ENCODE measurements at places on chromosomes 16 and 17. TPM values are rescaled to one million over a fixed set of nuclear protein-coding genes. Genes with fewer than 3 reads are reported as not detected.

DNA sequence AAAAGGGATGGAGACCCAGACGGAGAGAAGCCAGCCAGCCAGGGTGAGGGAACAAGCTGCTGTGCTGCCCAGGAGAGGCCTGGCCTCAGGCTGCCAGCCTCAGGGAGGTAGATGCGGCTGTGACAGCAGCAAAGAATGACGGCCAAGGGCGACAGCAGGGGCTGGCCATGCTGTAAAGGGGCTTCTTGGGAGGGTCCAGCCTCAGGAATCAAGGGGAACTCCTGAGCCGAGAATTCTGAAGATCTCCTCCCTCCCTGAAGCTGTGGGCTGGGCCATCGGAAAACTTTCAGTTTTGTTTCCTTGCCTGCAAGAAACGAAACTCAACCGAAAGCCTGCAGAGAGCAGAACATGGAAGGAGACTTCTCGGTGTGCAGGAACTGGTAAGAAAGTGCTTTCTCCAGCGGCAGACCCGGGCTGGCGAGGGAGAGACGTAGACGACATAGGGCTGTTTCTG is at the start of gene XAF1:
Gene XAF1 (plus strand): TSS at position 316 of the 454 bp plus-strand sequence. CDS start 33 bp downstream, at position 349.
- peaks cover 27% of the 10 kb centered on the region for H3K36me3 ChIP-seq
- H3K27ac ChIP-seq = peak within 1 kb of the TSS; percentile 85
- H3K27me3 ChIP-seq = no peaks in the 10 kb centered on the region
- DNase-seq = peak; percentile 44

DNA sequence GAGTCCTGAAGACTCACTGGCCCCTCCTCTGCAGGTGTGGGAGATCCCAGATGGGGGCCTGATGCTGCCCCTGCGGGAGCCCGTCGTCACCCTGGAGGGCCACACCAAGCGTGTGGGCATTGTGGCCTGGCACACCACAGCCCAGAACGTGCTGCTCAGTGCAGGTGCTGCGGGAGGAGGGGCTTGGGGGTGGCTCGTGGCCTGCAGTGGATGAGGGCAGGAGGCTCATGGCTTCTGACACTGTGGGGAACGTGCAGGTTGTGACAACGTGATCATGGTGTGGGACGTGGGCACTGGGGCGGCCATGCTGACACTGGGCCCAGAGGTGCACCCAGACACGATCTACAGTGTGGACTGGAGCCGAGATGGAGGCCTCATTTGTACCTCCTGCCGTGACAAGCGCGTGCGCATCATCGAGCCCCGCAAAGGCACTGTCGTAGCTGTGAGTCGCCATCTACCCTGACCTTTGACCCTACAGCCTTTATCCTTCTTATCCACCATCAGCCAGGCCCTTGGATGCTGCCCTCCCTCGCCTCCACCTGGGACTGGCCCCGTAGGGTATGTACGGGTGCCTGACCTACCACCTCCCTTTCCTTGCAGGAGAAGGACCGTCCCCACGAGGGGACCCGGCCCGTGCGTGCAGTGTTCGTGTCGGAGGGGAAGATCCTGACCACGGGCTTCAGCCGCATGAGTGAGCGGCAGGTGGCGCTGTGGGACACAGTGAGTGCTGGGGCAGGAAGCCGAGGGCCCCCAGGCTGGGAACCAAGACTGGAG is 3.6 kb downstream of the CORO1A start:
- peaks cover 37% of the 10 kb centered on the region for H3K36me3 ChIP-seq
- DNase-seq = peak; percentile 90
- H3K27ac ChIP-seq = peak overlapping the region; percentile 82

GRCh38 chr17:81659038-81659437 is 2.7 kb upstream of the PDE6G start:
- no peak for DNase-seq
- H3K36me3 ChIP-seq = peaks cover under 1% of the 10 kb centered on the region
- peaks cover 13% of the 10 kb centered on the region for H3K4me1 ChIP-seq

- no peaks in the 10 kb centered on the region for H3K36me3 ChIP-seq
- H3K27ac ChIP-seq = no peak overlapping the region
- no peak for DNase-seq
- H3K4me3 ChIP-seq = no peak overlapping the region
- no peaks in the 10 kb centered on the region for H3K4me1 ChIP-seq
Measured at GRCh38 chr17:81371910-81372760, 23.1 kb upstream of the BAHCC1 start.

DNA sequence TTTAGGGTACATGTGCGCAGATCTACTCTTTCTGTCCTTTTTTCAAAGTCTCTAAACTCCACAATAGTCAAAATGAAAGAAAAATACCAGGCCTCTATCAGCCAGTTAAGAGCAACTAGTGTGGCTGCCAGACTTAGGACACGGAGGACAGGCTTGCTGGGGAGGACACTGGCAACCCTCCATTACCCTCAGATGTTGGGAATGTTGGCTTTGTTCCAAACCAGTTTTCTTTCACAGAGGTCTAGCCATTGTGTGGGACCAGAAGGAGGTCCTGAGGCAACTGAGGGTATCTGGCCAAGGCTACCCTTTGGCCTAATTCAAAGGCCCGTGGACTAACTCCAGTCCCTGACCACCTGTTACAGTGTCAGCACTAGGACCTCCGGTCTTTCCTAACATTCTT is 51.2 kb upstream of the MED9 start:
- DNase-seq = no peak
- H3K27ac ChIP-seq = no peak overlapping the region
- H3K4me3 ChIP-seq = no peak overlapping the region

The CLDN7 gene
- 1.8 TPM for total RNA-seq

Measured in natural killer cell (primary cell).